ENCODE measurements at places on chromosomes 12 and 14.

DNA sequence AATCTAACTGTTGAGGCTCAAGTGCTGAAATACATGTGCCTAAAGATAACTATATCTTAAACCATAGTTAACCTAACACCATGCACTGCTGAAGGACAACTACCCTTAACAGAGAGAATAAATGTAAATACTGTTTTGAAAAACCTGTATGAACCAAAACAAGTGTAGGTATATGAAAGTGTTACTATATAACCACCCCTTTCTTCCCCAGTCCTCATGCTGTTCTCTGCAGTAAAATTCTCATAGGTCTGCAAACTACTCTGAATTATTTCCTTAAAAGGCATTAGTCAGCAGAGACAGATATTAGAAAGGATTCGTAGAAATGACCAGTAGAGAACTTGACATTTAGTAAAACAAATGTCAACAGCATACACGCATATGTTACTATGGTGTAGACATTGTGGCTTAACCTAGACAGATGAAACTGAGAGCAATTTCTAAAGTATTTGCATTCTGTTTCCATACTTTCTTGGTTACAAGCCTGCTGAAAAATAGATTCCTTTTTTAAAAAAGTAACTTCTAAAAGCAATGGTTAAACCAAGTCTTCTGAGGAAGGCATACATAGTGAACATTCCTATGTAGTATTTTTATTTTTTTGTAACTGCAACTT, 13.9 kb downstream of the CSRP2 start:
- no peak for DNase-seq

GRCh38 chr12:88371416-88372183, 208.7 kb downstream of the KITLG start:
- peak; percentile 68 for DNase-seq

GRCh38 chr12:68118096-68118755, 41.3 kb downstream of the IFNG start:
- DNase-seq: no peak

DNA sequence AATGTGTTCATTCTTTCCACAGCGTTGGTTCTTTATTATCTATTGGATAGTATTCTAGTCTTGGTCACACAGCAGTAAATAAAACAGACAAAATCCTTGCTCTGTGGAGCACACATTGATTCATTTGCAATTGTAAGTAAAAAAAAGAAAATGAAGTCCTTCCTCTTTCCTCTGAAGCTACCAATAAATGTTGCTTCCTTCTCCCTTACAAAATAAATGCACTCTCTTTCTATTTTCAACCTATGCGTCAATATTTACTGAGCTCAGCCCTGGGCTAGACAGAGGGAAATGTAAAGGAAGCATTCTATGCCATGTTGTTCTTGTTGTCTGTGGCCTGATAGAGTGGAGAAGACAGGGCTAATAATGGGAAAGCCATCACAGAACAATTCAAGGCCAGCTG, 2.9 kb downstream of the ABHD12B start:
- DNase-seq: no peak

- DNase-seq: no peak
These were observed 39.3 kb downstream of the TSPAN19 start for GRCh38 chr12:84996759-84997158.

- no peak for DNase-seq
These were observed 38.1 kb downstream of the ESRRB start for GRCh38 chr14:76413962-76414600.

GRCh38 chr12:3214526-3215365, 137.6 kb downstream of the TSPAN9 start:
- DNase-seq: no peak

GRCh38 chr12:75048767-75049166, 160.9 kb downstream of the KCNC2 start:
- DNase-seq: no peak

GRCh38 chr12:64665514-64665913, 55.2 kb downstream of the RASSF3 start:
- DNase-seq: peak; percentile 39

- peak; percentile 78 for DNase-seq
These were observed 23.7 kb downstream of the VTI1B start for GRCh38 chr14:67650694-67651093.

DNA sequence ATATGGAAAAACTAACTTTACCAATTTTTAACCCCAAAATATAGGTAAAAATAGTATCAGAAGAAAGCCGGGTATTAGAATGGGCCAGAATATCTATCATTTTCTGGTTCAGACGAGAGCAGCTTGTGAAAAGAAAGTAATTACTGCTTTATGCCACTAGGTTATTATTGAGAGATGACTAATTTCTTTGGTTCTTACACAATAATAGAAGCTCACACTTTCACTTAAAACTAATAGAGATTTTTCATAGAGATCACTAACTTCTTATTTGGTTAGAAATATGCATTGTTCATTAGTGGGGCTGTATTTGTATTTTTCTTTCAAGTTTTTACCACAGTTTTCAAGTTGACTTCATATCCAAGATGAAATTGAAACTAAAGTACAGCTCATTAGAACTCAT, 1241.2 kb upstream of the FLRT2 start:
- peak; percentile 8 for DNase-seq

DNA sequence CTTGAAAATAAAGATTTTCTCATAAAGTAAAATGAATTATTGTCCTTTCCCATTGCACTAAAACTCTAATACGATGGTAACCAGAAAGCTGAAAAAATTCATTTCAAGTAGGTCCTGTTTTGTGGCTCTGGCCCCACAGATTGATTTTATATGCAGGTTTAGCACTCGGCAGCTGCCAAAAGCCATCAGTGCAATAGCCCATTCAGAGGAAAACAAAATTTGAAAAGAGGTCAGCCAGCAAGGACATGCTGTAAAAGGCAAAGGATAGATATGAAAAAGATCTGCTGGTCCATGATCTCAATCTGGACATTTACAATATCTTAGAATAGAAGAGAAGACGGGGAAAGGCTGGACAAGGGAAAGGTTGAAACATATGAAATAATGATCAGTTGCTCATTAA, 414.8 kb upstream of the NOVA1 start:
- no peak for DNase-seq

- no peak for DNase-seq
These were observed 66.6 kb downstream of the CLMN start for GRCh38 chr14:95253039-95253630.

- DNase-seq: no peak
These were observed 6.5 kb downstream of the HIP1R start for GRCh38 chr12:122841544-122842321.

DNA sequence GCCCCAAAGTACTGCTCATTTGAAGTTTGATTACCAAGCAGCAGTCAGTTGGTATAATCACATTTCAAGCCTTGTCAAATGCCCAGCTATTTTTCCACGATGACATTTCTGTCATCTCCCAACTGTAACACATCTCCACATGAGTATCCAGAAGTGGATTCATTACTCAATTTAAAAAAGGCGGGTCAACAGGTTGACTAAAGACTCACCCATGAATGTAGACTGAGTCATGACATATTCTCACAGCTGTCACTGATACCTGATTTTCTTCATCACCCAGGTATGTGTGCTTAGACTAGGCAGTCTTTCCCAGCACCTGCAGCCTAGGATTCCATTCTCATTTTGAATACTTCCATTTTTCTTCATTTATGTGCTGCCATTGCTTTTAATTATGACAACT, 75.1 kb upstream of the DBX2 start:
- no peak for DNase-seq

GRCh38 chr14:86491743-86492142, 961.8 kb downstream of the FLRT2 start:
- DNase-seq: no peak

DNA sequence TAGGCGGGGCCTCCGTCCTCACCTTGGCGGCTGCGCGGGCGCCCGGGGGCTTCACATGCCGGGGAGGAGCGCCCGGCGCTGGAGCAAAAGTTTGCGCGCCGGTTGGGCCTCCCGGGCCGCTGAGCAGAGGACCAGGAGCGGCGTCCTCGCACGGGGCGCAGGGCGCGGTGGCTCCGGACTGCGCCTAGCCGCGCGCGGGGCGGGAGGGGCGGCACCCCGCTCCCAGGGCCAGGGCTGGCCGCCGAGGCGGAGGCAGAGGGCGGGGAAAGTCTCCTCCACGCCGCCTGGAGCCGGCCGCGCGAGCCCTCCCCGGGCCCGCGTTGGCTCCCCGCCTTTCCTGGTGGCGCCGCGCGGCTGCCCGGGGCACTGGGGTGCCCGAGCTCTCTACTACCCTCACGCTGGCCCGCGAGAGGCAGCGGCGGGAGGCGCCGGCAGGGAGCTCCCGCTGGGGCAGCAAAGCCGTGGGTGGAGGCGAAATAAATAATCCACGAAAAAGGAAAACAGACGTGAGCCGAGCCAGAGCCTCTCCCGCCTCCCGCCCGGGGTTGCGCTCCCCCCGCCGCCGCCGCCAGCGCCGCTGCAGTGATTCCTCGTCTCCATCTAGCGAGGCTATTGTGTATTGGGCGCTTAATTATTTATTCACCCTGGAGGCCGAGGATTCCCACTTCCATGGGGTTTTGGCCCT, 400 bp upstream of the PRIMA1 start:
- DNase-seq: no peak

DNA sequence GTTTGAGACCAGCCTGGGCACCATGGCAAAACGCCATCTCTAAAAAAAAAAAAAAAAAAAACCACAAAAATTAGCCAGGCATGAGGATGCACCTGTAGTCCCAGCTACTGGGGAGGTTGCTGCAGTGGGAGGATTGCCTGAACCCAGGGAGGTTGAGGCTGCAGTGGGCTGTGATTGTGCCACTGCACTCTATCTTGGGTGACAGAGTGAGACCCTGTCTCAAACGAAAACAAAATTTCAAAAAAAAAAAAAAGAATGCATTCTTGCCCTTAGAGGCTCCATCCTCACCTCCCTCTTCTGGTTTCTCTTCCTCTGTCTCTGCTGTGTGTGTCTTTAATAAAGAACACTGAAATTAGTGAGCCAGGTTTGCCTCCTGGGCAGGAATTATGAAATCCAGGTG, 107.8 kb downstream of the VCPKMT start:
- no peak for DNase-seq

- peak; percentile 64 for DNase-seq
These were observed 92.2 kb downstream of the ACSS3 start for GRCh38 chr12:81170072-81170471.

DNA sequence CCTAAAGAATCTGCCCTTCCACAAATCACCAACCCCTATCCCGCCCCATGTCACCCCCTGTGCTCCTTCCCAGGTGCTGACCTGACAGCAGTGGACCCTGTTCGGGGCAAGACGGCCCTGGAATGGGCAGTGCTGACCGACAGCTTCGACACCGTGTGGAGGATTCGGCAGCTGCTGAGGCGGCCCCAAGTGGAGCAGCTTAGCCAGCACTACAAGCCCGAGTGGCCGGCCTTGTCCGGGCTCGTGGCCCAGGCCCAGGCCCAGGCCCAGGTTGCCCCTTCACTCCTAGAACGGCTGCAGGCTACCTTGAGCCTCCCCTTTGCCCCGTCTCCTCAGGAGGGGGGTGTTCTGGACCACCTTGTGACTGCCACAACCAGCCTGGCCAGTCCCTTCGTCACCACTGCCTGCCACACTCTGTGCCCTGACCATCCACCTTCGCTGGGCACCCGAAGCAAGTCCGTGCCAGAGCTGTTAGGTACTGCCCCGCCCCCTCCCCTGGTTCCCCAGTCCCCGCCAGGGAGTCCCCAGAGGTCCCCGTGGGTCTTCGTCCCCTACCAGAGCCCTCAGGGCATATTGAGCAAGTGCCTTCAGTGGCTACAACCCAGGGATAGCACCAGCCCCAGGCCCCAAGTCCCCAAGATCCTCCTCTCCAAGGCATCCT, 2.7 kb downstream of the ANKRD33 start:
- no peak for DNase-seq

GRCh38 chr12:10901427-10901826, 7.9 kb downstream of the TAS2R13 start:
- DNase-seq: peak; percentile 26

DNA sequence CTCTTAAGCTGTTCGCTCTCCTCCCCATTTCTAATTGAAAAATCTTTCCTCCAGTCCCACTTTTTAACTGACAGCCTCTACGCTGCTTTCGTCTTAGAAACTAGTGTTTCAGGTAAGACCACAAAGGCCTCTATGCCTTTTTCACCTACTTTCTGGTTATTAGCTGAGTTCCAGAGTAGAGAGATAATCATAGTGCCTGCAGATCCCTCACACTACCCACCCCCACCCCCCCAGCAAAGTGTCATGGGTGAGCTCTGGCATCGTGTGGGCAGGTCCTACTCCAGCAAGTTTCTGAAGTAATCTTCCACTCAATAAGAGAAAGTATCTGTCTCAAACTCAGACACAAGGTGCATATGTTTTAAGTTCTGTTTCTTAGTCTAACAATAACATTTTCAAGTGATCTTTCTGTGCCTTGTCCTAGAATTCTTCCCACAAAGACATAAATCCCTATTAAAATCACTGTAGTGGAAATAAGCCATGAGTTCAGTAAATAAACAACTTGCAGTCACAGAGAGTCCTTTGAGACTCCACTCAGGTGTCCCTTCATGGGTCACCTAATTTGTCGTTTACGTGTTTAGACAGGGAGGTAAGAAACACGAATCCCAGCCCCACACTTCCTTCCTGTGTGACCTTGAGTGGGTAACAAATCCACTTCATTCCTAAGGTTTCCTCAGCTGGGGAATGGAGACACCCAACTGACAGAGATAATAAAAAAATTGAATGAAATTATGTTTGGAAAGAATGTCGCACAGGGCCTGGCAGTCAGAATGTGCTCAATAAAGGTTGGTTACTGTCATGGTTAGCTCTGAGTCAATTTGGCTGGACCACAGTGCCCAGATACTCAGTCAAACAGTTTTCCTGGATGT, 228.9 kb upstream of the CAND1 start:
- DNase-seq: no peak

DNA sequence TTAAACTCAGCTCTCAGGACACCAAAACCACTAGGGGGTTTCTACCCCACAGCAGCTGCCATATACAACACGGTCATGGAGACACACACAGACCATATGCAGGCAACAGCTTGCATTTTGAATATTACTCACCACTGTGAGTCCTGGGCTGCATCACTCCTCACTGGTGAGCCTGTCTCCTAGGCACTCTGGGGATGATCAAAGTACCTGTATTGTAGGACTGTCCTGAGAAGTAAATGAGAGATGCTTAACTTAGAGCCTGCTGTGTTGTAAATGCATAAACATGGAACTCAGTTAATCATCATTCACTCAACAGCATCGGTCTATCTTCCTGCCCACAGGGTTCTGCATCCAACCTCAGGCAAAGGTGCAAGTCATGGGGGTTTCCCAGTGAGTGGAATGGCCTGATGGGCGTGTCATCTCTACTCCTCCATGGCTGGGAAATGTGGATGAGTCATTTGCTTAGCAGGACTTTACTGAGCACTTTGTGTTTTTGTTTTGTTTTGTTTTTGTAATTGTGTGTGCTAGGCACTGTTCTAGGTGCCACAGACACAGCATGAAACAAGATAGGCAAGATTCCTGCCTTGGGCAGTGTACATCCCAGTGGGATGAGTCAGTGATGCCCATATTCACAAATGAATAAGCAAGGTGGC, 1141.2 kb upstream of the TMEM132C start:
- peak; percentile 85 for DNase-seq

- no peak for DNase-seq
These were observed 2.2 kb downstream of the SERPINA9 start for GRCh38 chr14:94473666-94474410.
